Mesenteric fat pad (tissue), 1 donor: ENCODE measurements at places on chromosomes 6 and 20.

DNA sequence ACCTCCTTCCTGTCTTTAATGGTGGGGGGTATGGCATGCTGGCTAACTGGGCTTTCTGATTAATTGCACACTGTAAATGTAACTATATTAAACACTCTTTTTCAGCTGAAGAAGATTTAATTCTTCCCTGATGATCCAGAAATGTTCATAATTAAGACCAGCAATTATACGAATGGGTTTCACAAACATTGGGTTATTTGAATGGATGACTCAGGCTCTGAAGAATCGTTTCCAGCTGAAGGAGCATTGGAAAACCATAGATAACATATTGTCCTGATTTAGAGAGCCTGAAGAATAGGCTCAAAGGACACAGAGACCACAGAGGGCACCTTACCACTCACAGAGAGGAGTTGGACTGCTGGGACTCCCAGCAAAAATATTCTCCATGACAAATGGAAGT lies 130.7 kb upstream of the SSTR4 start:
- DNase-seq = no peak

GRCh38 chr20:49225896-49226295 lies 6.7 kb downstream of the DDX27 start:
- DNase-seq = no peak

GRCh38 chr6:139473731-139474130 lies 99.3 kb upstream of the CITED2 start:
- no peak for DNase-seq

GRCh38 chr20:48038713-48039112 lies 253.4 kb upstream of the SULF2 start:
- no peak for DNase-seq

- DNase-seq = no peak
These were observed 807 bp downstream of the LKAAEAR1 start for GRCh38 chr20:64083378-64083803.

DNA sequence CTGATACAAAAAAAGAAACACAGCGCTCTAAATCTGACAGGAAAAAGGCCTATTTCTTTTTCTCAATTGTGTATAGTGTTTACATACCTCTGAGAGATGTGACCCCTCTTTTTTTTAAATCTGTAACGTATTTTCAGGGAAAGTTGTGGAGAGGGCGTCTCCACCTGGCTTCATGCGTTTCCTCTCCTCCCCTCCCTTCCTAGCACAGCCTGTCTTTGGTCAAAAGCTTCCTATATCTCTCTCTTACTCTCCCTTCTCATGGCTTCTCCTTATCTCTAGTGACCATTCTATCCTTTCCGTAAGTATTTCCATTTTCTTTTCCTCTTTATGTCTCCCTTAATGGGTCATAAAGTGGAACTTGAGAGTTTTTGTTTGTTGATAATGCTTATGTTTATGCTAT lies 458.9 kb downstream of the HACE1 start:
- no peak for DNase-seq

GRCh38 chr20:22386306-22386623 lies 198.1 kb downstream of the FOXA2 start:
- no peak for DNase-seq

DNA sequence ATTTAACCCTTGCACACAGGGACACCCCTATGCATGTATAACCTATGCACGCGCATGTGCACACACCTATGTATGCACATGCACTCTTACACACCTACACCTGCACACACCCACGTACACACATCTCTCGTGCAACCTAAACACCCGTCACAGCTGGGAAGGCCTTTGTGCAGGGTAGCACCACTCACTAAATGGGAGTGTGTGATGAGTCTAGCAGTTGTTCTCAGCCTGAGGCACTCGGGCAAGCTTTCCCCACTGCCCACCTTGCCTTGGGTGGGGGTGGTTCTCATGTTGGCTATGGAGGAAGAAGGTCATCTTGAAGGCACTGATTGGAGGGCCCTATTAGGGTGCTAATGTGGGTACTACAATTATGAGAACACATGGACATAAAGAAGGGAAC lies 85.8 kb downstream of the DLL1 start:
- peak; percentile 33 for DNase-seq

- DNase-seq = no peak
These were observed 664.3 kb downstream of the RFPL4B start for GRCh38 chr6:113011389-113011788.

DNA sequence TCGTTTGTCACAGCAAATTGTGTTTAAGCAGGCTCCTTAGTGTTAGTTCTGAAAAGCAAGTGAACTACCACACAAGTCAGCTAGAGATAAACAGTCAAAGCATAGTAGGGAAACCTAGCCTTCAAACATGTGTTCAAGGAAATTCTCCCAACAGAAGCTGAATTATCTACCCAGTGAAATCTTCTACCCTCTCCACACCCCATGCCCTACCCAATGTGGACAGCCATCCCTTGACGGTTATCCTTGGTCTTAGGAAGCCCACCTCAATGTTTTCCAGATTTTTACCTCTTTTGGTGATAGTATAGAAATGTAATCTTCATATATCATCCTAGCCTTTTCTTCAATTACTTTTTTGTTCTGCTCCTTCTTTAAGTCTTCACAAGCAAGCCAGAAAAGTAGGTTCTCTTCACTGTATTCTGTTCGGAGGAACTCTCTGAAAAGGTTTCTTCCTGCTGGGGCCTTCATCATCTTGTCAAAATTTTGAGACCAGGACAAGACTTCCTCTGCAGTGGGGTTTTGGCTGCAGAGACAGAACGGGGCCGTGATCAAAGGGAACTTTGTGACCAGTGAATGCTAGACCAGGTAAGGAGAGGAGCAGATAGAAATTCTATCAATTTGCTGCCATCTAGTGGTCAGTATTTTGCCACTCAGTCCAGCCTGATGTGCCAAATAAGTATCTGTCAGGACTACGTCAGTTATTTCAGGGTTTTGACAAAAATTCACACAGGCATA lies 21.6 kb upstream of the MTRF1L start:
- DNase-seq = no peak

GRCh38 chr6:87925373-87926060 lies 122.1 kb upstream of the SPACA1 start:
- no peak for DNase-seq
